HEK293T (cell line): ENCODE measurements at places on chromosomes 11 and 22.

GRCh38 chr11:31995525-31996094 is 95.3 kb upstream of the RCN1 start:
- DNase-seq: no peak

DNA sequence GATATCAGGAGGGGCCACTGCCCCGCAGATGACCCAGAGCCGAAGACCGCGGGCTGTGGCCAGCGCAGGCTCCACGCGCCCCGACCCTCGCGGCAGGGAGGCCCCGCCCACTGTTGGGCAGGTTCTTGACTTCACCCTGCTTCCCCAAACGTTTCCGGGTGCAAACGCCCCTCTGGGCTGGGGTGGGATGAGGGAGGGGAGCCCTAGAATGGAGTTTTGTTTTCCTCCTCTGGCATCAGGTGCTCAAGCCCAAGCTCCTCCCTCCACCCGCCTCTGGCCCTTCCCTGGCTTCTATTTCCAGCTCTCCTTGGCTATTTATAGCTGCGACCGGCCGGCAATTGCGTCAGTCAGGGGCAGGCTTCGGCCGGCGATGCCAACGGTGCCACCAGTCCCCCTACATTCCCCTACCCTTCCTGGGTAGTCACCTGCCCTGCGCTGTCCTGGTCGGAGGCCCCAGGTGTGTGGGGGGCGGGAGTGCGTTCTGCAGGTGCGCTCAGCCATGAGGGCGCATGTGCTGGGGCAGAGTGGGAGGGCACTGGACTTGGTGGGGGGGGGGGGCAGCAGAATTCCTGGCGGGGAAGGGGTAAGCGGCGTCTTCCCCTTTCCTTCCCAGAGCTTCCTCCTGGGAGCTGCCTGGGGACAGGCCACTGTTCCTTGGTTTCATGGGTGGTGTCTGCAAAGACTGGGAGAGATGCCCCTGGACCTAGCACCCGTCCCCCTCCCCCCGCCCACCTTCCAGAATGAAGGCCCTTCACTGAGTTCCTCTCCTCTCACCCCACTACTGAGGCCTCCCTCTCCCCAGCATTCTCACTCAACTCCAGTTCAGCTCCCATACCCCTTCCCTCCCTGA is 23.6 kb downstream of the DUSP8 start:
- peak; percentile 33 for DNase-seq

GRCh38 chr11:27757953-27758352 is 57.7 kb upstream of the BDNF start:
- no peak for DNase-seq

DNA sequence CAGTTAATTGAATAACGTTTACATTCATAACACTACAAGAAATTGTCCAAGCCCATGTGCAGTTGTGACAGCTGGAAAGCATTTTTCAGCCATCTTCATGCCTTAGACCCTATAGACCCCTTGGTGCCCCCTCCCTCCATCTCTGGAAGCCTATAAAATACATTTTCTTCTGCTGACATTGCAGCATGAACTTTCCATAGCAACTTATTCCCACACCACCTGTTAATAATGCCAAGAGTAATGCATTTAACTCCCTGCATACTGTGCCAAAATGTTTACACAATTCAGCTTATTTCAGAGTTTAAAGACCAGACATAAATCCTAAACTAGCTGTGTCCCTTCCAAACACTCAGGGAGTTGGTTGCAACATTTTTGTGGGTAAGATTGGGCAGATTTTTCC is 143.0 kb upstream of the ARHGAP20 start:
- DNase-seq: no peak

GRCh38 chr22:46054091-46055073 is 77.4 kb upstream of the WNT7B start:
- DNase-seq: peak; percentile 73

GRCh38 chr22:40417881-40418280 is 47.5 kb downstream of the SGSM3 start:
- DNase-seq: no peak

GRCh38 chr22:35422145-35422544 is 22.2 kb downstream of the MCM5 start:
- no peak for DNase-seq

DNA sequence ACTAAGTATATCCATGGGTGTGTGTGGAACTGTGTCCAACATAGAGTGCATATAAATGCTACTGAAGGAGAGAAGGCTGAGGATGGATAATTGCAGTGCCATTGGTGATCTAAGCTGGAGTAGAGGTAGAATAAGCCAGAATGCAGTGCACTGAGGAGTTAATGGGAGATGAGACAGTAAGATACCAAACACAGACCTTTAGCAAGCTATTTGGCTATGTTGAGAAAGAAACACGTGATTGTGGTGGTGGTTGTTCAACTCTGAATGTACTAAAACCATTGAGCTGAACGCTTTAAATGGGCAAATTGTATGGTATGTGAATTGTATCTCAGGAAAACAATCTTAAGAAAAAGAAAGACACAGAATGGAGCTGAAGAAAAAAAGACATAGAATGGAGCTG is 22.8 kb downstream of the JAML start:
- DNase-seq: no peak

GRCh38 chr11:838441-839279 is 3.7 kb downstream of the POLR2L start:
- DNase-seq: no peak

DNA sequence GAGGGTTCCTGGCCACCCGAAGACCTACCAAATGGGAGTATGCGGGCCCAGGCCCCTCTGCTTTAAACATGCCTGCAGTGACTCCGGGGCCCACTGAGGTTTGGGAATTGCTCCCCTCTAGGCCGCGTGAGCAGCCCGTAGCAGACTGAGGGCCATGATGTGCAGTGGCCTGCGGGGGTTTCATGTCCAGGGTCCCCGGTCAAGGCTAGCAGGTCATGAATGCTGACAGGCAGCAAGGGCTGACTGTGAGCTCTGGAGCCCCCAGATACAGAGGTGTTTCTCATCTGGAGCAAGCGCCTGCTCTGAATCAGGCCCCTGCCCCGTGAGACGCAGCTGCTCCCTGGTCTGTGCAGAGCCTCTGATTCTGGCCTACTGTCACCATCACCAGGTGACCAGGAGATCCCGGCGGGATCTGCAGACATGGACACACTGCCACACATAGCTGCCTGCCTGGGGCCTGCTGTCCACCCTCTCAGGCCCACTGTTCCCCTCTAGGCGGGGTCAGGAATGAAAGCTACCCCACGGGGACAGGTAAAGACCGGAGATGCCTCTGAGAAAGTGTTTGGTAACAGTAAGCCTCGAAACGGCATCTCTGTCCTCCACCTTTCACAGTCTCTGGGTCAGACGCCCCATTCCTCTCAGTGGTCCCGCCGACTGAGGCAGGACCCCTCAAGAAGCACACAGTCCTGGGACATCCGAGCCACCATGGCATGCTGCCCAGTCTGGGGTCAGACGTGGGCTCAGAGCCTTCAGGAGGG is 73.3 kb downstream of the PARVB start:
- DNase-seq: no peak
